ENCODE measurements at places on chromosomes 6 and 20.

DNA sequence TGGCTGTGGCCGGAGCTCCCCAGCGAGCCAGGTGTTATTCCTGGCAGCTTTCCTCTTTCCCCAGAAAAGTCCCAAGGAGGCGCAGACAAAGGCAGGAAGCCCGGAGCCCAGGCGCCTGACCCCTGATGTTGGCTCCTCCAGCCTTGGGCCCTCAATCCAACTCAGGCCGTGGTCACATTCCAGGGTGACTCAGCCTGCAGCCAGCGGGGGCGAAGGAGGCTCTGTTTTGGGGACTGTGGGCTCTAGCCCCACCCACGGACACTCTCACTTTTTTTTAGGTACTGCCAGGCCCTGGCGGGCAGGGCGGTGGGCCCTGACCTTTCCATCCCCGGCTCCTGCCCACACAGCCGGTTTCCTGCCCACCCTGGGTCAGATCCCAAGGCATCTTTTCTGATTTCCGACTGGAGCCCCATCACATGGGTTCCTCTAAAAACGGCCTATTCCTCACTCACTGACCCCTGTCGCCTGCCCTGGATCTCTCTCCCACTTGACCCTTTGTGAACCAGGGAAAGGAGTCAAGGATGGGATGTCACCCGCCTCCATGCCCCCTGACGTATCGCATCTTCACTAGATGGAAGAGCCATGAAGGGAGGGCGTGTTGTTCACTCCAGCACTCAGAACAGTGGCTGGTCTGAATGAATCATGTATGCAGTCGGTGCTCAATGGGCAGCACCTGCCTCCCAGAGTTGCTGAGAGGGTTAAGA is 5.5 kb downstream of the PTGIS start:
- DNase-seq = no peak

DNA sequence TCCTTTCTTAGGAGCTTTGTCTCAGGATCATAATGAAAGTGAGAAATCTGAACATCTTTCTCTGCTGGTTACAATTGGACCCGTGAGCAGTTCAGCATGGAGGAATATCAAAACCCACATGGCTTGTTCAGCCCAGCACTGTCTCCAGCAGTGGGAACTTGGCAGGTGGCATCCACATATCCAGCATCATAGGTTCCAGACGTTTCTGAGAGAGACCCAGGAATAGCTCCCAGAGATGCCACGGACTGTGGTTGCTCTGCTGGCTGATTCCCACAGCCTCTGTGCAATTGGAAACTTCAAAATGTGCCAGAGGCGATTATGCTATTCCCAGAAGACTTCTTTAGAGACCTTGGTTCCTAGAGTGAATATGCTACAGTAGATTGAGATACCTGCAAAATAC is 76.4 kb downstream of the PHACTR2 start:
- DNase-seq = no peak

DNA sequence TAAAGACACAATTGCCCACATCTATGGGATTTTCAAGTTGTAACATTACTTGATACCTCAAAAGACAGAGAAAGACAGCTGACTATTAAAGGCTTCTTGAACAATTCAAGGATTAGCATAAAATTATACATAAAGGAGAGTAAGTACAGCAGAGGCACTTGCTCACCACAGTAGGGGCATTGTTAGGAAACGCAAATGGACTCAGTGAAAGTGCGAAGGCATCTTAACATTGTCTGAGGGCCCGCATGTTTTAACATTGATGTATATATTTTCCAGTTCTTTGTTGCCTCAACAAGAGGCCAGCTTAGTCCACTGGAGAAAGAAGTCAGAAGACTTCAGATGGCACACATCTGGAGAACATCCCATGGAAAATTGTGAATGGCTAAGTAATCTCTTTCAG is 115.4 kb downstream of the SIM1 start:
- no peak for DNase-seq

GRCh38 chr6:18022398-18023231 is 35.2 kb upstream of the KIF13A start:
- no peak for DNase-seq

- DNase-seq = no peak
Measured at GRCh38 chr6:78942446-78942845, 75.1 kb downstream of the IRAK1BP1 start.

GRCh38 chr20:63664861-63665594 is 6.9 kb downstream of the RTEL1 start:
- no peak for DNase-seq

GRCh38 chr6:9208966-9209365 is 773.6 kb upstream of the SLC35B3 start:
- no peak for DNase-seq

DNA sequence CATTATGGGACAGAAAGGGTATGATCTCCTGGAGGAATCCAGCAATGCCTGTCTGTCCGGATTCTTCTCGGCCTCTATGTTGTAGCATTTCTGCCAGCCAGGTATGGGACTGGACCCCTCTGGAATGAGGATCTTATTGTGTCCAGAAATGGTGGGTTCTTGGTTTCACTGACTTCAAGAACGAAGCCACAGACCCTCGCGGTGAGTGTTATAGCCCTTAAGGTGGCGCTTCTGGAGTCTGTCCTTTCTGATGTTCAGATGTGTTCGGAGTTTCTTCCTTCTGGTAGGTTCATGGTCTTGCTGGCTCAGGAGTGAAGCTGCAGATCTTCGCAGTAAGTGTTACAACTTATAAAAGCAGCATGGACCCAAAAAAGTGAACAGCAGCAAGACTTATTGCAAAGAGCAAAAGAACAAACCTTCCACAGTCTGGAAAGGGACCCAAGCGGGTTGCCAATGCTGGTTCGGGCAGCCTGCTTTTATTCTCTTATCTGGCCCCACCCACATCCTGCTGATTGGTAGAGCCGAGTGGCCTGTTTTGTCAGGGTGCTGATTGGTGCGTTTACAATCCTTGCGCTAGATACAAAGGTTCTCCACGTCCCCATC is 62.3 kb upstream of the IER3 start:
- DNase-seq = no peak

DNA sequence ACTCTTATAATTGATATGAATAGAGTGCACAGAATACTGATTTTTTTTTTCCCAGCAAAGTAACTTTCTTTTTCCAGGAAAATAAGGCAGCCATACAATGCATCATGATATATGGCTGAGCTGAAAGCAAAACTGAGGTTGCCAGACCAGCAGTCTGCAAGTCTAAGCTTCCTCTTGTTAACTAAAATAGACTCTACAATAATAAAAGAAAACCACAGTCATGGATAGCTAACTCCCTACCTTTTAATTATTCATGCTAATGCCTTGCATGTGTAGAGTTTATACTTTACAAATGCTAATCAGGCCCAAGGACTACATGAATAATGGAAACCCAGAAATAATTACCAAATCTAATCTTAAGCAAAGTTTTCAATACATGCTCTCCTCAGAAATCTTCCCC is 47.4 kb downstream of the MAP7 start:
- no peak for DNase-seq

DNA sequence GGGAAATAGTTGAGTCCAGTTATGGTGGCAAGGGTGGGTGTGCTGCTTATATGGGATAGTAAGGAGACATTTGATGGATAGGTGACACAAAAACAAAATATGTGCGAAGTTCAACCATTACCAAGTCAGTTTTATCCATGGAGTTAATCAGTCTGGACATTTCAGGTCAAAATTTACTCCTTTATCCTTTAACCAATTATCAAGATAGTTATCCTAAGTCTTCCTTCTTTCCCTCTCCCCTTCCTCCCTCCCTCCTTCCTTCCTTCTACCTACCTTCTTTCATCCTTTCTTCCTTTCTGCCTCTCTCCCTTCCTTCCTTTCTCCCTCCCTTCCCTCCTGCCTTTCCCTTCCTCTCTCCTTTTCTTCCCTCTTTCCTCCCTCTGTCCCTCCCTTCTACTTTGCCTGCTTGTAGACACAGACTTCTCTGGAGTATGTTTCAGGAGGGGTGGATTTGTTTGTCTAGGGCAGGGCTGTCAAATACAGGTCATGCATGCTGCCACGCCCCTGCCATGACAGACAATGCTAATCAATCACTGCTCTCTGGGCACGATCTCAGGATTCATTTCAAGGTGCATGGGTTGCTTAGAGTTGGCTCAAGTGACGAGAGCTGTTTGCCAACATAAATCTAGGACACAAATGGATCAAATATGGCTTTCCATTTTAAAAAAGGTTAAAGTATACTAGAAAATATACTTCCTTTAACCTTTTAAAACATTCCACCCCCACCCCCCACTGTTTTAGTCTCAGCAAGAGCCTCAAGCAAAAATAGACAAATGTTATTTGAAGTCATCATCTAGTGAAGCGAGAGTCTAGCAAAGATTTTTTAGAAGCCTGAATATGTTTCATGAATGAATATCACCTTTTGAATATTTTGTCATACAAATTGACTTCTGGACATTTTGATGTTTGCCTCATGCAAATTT is 281.6 kb upstream of the CITED2 start:
- DNase-seq = no peak

GRCh38 chr6:4673861-4674260 is 102.3 kb upstream of the CDYL start:
- no peak for DNase-seq

GRCh38 chr6:113522376-113522775 is 334.8 kb upstream of the MARCKS start:
- DNase-seq = no peak

- no peak for DNase-seq
Measured at GRCh38 chr6:73665686-73666319, 12.0 kb upstream of the SLC17A5 start.
